Activated naive CD4-positive, alpha-beta T cell treated with anti-CD3 and anti-CD28 coated beads, Interleukin-2, amount 50 U/mL, for 72 hours (primary cell): ENCODE measurements at places on chromosomes 16 and 17. TPM values are rescaled to one million over a fixed set of nuclear protein-coding genes. Genes with fewer than 3 reads are reported as not detected.

MPO gene
- total RNA-seq = not detected

FOXL1 gene
- total RNA-seq = not detected

MYH3 gene
- total RNA-seq = 5.1 TPM

KRTAP9-2 gene
- not detected for total RNA-seq

HSD11B2 gene
- total RNA-seq = 1.3 TPM

SLC5A11 gene
- not detected for total RNA-seq

HOXB6 gene
- 0.16 TPM for total RNA-seq

FGF11 gene
- 35.5 TPM for total RNA-seq

MYH1 gene
- total RNA-seq = not detected

DNA sequence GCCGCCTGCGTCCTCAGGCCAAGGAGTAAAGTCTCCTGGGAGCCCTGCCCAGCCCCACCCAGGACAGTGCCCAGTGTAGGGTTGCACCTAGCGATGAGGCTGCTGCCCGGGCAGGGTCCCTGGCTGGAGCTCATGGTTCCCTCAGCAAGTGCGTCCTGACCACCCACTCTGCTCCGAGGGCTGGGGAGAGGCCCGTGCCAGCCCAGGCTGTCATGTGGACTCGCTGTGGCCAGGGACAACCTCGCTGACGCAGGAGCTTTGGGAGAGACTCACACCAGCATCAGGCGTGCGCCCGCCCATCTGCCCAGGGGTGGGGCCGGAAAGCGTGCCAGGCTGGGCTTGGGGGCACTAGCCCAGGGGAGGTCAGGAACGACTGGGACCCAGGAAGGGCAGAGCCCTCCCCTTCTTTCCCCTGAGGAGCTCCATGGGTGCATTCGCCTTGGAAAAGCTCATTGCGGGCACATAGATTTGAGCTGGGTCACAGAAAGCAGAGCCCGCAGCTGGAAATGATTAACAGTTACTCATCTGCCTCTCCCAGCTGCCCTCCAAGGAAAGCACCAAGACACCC is 19.7 kb downstream of the DPEP1 start:
- DNase-seq = no peak

- no peak for DNase-seq
These were observed 80.1 kb downstream of the CLEC16A start for GRCh38 chr16:11024333-11025053.

GRCh38 chr17:29855686-29856085 is 74.3 kb downstream of the SSH2 start:
- no peak for DNase-seq

DNA sequence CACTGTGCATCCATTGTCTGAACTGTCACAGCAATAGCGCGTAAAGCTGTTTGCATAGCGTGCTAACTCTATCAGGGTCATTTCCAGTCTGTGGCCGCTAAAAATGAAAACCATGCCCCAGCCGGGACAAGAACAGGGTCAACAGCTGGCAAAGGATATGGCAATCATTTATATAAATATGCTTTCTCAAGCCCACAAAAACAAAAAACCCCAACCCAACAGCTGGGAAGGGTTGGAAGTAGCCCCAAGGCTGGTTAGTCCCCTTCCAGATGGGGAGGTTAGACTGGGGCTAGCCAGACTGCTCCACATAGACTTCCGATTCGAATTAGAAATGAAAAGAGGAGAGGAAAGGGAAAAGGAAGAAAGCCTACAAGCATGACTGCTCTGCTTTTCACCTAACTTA is 203.3 kb upstream of the TBX2 start:
- DNase-seq = no peak

DNA sequence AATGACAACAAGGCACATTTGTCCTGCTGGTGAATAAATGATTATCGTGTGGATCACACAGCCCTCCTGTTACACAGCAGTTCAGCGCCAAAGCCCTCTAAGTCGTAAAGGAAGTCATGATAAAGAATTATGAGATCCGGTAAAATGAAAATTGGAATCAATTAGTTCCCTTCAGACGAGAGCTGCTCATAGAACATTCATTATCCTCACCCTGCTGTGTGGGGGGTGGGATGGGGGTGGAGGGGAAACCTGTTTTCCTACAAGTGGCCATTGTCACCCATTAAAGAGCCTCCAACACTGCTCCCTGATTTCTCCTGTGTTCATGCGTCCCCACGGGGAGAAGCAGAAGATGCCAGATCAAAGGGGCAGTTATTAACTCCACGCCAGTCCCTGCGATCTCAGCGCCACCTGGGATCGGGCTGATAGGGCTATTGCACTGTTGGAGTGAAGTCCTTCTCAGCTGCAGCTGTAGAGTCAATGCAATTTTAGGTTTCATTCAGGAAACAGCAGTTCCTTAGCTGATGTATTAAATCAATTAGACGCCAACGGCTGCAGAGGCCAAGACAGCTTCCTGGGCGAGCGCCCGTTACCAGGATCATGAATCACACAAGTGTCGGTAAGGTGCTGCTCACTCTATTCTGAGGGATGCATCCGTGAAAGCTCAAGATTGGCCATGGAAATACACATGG is 19.2 kb upstream of the CACNG4 start:
- no peak for DNase-seq

DNA sequence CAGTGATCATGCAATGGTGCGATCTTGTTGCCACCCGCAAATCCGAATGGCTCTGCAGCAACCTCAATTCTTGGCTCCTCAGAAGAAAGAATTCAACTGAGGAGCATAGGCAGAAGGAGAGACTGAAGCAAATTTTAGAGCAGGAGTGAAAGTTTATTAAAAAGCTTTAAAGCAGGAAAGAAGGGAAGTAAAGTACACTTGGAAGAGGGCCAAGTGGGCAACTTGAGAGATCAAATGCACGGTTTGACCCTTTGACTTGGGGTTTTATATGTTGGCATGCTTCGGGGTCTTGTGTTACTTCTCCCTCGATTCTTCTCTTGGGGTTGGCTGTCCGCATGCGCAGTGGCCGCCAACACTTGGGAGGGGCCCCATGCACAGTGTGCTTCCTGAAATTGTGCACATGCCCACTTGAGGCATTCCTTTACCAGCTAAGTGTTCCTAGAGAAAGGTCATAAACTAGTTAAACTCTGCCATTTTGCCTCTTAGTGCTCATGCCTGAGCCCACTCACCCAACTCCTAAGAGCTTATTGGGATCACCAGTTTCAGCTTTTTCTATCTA is 36.7 kb downstream of the ZNRF1 start:
- no peak for DNase-seq

DNA sequence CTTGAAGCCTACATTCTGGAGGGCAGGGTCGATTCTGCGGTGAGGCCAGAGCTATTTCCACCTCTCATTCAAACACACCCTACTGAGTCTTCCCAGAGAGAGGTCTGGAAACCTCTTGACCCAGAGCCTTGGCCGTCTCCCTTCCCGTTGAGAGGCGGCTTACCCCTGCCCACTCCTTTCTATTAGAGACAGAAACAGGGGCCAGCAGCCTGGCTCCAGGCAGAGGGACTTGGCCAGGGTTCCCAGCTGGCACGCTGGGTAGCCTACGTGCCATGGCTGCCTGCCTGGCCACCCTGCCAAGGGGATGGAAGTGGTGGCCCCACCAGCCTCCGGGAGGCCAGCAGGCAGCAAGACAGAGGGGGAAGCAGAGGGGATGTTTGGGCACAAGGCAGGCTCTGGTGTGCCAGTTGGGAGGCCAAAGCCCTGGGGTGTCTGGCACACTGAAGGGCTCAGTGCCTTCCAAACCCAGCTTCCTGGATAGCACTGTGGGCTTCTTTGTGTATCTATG is 6.0 kb downstream of the STAC2 start:
- no peak for DNase-seq

DNA sequence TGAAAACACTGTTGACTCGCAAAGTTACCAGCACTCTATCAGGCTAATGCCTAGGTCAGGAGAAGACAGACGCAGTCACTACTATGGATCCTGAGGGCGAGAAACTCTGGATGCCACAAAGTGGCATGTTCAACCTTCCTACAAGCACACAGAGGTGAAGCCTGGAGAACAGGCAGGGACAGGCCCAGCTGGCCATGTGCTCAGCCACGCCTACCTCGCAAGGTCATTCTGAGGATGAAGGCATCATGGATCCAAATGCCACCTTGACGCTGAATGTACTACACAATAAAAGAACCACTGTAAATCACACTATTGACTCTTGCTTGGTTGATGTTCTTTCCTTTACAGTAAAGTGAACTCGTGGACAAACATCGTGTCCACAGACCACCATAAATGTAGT is 85.8 kb downstream of the ANKRD11 start:
- DNase-seq = no peak

DNA sequence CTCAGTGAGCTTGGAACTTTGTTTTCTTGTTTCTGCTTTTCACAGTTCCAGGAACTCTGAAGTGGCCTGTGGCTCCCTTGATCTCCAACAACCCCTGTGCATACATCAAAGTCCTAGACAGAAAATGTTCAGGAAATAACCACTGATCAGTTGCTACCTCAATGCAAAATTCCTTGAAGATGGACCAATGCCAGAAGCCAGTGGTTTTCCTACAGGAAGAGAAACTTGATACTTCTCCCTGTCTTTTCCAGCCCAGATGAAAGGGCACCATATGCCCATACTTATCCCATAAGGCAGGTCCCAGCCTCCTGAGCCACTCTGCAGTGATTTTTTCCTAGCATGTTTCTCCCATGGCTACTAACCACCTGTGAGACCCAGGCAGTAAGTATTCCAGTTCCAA is 12.3 kb upstream of the CDRT4 start:
- DNase-seq = no peak

- no peak for DNase-seq
These were observed 268.8 kb downstream of the SEC14L1 start for GRCh38 chr17:77409282-77410161.

- no peak for DNase-seq
These were observed 29.5 kb downstream of the CDH5 start for GRCh38 chr16:66395806-66396555.

DNA sequence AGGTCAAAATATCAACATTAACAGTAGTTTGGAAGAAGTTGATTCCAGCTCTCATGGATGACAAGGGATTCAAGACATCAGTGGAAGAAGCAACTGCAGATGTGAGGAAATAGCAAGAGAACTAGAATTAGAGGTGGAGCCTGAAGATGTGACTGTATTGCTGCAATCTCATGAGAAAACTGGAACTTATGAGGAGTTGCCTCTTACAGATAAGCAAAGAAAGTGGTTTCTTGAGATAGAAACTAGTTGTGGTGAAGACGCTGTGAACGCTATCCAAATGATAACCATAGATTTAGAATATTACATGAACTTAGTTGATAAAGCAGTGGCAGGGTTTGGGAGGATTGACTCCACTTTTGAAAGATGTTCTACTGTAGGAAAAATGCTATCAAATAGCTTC is 67.8 kb downstream of the GOSR1 start:
- DNase-seq = no peak

DNA sequence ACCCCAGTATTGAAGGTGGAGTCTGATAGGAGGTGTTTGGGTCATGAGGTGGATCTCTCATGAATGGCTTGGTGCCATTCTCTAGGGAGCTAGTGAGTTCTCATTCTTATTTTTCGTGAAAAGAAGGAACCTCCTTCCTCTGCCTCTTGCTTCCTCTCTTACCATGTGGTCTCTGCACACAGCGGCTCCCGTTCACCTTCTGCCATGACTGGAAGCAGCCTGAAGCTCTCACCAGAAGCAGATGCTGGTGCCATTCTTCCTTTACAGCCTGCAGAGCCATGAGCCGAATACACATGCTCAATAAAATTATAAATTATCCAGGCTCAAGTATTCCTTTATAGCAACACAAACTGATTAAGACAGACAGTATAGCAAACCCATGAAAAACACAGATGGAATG is 545.1 kb upstream of the C16orf82 start:
- no peak for DNase-seq

GRCh38 chr16:73015612-73016487 is 32.1 kb downstream of the ZFHX3 start:
- DNase-seq = no peak

DNA sequence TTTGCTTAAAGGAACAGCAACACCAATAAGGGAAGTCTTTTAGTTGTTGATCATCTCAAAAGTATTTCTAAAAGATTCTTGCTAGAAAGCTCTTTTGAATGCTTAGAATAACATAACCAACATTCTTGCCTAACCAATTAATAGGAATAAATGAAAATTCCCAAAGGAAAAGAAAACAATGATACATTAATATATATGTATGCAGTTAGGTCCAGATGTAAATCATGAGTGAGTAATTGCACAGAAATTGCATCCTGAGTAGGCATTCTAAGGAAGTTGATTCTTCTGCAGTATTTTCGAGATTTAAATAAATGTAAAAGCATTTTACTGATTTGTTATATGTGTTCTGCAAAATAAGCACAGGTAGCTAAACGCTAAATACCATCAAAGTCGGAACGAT is 22.1 kb downstream of the COX10 start:
- no peak for DNase-seq

- DNase-seq = no peak
These were observed 184.0 kb downstream of the CYLD start for GRCh38 chr16:50925758-50926357.

DNA sequence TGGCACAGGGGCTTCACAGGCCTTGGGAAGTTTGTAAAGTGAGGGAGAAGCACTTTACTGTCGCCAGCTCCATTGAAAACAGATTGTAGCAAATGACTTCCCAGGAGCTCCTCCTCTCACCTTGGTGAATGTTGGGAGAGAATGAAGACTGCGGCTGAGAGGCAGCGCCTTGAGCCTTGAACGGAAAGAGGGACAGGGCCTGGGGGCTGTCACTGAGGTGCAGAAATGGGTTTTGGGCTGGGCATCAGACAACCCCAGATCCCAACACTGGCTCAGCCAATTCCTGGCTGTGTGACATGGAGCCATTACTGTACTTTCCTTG is 603 bp upstream of the MRTFB start:
- DNase-seq = no peak

DNA sequence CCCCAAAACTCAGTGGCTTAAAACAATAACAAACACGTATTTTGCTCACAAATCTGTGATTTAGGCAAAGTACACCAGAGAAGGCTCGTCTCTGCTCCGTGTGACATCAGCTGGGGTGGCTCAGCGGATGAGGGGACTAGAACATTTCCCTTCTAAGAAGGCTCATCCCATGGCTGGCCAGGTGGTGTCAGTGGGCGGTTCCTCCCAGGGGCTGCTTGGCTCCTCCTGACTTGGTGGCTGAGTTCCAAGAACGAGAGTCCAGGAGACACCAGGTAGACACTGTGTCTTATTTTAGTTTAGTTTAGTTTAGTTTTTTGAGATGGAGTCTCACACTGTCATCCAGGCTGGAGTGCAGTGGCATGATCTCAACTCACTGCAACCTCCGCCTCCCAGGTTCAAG is 5.6 kb upstream of the CHMP6 start:
- no peak for DNase-seq

GRCh38 chr16:50933262-50933661 is 191.4 kb downstream of the CYLD start:
- no peak for DNase-seq

- DNase-seq = peak; percentile 36
These were observed 1.1 kb downstream of the ABAT start for GRCh38 chr16:8675183-8676159.

DNA sequence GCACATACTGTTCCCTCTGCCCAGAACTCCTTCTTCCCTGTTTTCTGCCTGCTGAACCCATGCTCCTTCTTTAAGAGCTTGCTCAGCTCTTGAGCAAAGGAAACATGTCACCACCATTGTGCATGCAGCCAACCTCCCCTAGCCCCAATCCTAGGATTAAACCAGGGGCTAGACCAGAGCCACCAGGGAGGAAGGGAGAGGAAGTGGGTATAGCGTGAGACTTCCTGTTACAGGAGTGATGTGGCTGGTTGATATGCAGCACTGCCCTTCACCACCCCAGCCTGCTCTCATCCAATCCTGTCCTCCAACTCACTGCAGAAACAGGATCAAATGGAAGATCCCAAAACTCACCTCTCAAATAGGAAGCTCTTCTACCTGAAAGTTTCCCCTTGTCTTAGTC is 67.1 kb upstream of the CDH5 start:
- DNase-seq = no peak
